ENCODE measurements at places on chromosomes 7 and 10.

- no peak for DNase-seq
Observed at GRCh38 chr10:85222300-85222699, 893.9 kb downstream of the CCSER2 start.

DNA sequence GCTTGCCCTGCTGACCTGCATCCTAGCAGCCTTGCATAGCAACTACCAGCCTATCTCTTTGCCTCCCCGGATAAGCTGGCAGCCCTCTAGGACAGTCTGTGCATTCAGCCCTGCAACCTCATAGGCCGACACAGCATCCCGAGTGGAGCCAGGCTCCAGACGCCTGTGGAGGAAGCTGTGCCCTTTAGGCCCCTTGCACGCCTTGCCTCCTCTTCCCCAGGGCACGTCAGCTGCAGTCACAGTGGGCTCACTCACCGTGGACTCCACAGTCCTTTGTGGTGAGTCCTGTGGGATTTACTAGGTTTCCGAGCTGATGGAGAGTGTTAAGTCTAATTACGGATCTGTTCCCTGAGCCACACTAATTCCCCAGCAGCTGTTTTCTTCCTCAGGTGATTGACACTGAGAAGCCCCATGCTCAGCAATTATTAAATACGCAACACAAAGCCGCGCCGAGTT, 540.0 kb downstream of the TCERG1L start:
- DNase-seq = no peak

DNA sequence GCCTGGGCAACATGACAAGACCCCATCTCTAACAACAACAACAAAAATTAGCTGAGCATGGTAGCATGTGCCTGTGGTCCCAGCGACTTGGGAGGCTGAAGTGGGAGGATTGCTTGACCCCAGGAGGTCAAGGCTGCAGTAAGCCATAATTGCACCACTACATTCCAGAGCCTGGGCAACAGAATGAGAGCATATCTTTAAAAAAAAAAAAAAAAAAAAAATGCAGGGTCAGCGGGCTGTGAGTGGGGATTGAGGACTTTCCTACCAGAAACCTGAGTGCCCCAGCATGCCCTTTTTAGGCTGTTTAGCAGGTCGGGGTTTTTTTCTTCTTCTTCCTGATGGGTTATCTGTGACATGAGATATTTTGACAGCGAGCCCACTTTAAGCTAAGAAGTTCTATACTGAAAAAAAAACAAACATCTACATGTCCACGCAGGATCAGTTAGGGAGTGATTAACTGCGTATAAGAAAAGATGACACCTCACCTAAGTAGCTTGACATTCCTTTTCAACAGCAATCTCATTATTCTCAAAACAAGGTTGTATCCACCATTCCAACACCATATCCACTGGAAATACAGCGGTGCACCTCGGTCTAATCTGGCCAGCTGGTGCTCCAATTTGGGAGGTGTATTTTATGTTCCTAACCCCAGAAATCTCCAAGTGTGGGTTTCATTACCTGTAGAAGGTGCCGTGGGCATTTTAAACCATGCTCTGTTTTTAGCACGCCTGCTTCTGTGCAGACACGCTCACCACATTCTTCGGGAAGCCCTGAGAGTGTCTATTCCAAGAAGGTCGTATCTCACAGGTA, 13.8 kb upstream of the RFC2 start:
- DNase-seq = no peak

DNA sequence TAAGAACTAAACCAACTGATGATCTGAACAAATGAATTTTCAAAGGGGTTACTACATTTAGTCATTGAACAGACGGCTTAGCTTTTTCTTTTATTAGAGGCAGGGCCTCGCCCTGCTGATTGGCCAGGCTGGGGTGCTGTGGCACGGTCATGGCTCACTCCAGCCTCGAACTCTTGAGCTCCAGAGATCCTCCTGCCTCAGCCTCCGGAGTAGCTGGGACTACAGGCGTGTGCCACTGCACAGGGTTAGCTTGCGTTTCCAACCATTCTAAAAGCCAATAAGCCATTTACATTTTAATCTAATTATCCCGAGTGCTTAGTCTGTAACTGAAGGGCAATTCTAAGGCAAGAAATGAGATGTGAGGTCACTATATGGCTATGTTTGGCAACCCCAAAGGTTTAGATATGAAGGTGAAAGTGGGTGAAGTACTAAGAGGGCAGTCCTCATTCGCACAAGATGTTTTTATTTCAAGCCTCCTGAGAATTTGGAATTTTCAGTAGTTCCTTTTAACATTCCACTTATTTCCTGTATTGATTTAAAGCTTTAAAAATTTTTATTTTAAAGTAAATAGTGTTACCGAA, 1.6 kb upstream of the CDK13 start:
- no peak for DNase-seq

DNA sequence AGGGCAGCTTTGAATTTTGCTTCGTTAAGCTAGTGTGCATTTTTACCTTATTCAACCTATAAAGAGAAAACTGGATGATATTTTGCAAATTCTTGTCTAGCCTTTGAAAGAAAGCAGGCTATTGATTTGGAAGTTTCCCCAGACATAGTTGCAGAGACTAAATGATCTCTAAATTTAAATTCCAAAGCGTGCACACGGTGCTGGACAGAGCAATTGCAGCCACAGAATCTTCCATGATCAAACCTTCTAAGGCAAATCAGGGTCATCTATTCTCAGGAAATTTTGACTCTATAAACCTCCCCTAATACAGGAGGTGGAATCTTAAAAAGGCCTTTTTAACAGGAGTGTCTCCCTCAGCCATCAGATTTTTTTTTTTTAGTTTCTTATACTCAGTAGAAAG, 159.9 kb downstream of the MDFIC start:
- DNase-seq = no peak

DNA sequence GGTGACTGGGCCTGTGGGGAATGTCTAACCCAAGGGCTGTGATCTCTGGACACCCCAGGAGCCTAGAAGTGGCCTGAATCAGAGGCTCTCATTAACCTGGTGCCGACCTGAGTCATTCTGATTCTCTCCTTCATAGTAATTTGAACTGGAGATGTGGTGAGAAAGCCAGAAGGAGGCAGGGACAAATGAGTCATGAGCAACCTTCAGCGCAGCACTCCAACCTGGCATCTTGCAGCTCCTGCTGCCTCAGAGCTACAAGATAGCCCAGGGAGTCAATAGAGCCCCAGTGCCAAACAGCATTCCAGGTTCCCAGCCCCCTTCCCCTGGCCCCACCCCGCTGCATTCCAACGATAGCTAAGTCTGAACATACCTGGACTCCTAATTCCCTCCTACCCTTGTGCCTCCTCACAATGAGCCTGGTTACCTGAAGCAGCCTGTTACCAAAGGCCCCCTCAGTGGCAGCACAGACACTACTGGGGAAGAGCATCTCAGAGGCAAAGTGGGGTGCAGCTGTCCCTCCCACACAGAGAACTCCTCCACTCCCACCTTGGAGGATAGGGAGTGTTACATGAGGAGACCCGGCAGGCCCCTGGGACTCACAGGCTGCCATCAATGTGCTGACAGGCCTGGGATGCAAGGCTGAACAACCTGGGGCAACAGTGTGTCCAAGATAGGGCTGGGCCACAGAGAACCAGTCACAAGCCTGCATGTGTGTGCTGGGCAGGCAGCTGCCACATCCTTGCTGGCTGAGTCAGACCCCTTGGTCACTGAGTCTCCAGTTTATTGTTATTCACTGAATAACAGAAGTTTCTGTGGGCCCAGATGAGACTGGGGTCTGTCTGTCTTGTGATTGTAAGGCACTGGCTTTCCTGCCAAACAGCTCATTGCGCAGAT, 76.8 kb upstream of the LEP start:
- DNase-seq = no peak

- no peak for DNase-seq
Observed at GRCh38 chr10:75648351-75648750, 216.9 kb downstream of the LRMDA start.

DNA sequence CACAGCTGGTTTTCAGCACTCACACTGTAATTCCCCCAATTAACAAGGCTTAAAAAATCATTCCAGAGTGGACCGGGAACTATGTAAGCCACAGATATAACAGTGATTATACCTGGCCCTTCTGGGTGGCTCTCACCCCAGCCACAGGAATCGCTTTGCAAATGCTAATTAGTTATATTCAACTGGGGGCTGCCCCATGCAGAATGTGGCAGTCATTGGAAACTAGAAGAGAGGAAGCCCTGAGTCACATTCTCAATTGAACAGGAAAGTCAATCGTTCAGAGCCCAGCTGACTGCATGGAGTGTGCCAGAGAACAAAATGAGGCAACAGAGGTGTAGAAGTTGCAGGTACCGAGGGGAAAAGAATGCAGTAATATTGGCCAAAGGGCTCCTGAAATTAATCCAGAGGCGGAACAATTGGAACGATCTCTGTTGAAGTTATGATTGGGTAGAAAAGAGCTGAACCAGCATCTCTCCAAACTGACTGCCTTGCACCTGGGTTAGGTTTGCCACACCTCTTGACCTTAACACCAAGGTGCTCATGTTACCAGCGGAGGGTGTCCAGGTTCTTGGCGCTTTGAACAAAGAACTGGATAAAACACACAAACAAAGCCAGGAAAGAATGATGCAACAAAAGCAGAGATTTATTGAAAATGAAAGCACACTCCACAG, 909.7 kb upstream of the AUTS2 start:
- no peak for DNase-seq

DNA sequence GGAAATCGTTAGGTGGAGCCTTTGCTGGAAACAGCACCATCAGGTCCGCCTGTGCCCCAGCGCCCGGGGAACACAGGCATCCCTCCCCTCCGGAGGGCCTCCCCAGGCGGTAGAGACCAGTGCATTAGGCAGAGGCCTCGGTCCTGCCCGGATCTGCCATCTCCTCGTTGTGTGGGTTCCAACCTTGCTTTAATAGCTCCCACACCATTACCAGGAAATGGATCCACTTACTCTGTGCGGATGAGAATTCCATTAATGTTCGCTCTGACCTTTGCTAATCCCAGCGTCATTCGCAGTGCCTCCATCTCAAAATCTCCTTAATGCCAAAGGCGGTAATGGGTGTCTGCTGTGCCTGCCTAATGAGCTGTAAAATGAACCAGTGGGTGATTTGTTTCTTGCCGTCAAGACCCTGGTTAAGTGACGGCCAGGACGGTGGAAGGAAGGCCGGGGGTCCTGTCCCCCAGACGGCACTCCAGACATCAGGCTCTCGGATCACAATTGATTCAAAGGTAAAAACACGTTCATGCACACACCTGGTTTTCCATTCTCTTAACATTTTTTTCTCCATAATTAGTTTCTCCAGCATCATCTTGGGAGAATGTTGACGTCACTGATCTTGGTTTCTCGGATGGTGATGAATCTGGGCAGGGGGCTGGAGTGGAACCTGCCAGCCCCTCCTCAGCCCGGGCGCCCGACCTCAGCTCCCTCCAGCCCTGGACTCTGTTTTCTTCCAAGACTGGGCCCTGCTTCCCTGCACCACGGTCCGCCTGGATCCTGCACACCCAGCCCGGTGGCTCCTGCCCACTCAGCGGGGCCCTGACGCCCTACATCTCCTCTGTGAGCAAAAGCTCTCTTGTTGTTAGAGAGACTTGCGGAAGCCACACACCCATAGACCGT, 22.8 kb upstream of the FAM20C start:
- DNase-seq = no peak

GRCh38 chr7:1741751-1742554, 71.9 kb downstream of the ELFN1 start:
- DNase-seq = no peak

DNA sequence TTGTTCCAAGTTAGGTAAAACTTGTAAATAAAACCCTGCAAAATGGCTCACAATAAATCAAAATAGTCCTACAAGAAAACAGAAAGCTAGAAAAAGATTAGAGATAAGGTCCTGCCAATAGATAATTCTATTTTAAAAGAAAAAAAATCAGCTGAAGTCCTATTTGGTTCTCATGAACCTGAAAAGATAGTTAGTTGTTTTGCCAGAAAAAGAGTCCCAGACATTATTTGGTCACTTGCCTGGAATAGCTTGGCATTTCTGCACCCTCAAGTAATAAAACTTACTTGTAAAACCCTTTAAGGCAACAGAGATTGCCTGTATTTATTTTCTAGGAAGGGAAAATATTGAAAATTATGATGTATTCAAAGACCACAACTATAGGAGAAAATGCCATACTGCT, 47.7 kb downstream of the LRRN3 start:
- DNase-seq = no peak

- DNase-seq = no peak
Observed at GRCh38 chr7:132424821-132425724, 151.2 kb downstream of the PLXNA4 start.

DNA sequence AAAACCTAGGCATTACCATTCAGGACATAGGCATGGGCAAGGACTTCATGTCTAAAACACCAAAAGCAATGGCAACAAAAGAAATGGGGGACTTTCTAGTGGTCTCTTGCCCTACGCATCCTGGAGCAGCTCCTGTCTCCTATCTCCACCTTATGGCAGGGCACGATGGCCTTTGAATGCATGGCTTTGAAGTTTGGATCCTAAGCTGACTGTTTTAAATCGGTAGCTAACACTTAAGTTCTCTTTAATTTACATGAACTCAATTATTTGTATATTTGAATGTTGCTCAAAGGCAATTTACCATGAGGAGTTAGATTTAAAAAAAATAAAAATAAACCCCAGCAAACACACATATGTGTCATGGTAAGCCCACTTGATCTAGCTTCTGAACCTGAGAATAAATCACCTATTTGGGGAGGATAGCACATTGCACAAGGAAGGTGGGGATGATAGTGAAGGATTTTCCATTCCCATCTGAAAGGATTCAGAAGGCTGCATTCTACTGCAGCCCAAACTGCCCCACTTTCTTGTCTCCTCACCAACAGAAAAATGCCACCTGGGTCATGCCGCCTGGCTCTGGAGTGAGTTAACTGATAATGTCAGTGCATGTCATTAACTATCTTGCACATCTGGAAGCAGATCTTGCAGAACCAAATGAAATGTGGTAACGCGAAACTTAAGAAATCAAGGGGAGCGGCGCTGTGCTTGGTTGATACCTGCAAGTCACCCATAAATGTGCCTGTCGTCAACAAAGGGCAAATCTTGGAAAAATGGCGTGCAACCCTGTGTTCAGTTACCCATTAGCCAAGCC, 12.4 kb downstream of the KLF6 start:
- DNase-seq = no peak

- DNase-seq = no peak
Observed at GRCh38 chr10:124092860-124093773, at the start of gene CHST15. Gene CHST15, minus strand, starts transcription at chr10:124093598. Its CDS starts 47,386 bp downstream, at chr10:124046212.

GRCh38 chr7:157898261-157898660, 561.5 kb downstream of the DNAJB6 start:
- DNase-seq = no peak

DNA sequence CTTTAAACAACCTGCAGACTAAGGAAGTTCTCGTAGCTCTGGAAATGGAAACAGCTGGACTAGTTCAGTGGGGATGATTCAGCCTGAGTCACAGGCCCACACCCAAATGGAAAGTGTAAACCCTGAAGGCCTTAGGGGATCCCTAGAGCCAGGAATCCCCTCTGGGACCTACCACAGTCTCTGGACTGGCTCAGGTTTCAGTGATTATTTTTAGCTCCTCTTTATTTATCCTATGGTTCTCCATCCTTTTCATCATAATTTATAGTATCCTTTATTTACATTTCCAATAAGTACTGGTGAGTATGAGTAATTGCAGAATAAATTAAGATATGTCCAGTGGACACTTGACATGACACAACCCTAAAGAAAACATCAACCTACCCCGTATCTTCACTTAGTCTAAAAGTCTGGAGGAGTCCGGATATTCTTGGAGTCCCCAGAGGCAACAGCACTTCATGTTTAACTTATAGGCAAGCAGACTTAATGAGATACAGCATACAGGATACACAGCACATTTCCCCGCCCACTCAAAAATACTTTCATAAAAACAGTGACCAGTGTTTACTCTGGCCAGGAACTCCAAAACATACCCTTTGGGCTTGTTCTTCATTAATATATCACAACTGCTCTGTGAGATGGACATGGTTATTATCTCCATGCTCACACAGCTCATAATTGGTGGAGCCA, 28.4 kb upstream of the SEMA3E start:
- no peak for DNase-seq

GRCh38 chr7:22782616-22783232, 39.9 kb downstream of the TOMM7 start:
- peak; percentile 50 for DNase-seq
